Stimulated activated CD8-positive, alpha-beta memory T cell treated with anti-CD3 and anti-CD28 coated beads, Interleukin-4, amount 100 ng/mL, for 1 hour (primary cell): ENCODE measurements at places on chromosomes 6 and 20.

DNA sequence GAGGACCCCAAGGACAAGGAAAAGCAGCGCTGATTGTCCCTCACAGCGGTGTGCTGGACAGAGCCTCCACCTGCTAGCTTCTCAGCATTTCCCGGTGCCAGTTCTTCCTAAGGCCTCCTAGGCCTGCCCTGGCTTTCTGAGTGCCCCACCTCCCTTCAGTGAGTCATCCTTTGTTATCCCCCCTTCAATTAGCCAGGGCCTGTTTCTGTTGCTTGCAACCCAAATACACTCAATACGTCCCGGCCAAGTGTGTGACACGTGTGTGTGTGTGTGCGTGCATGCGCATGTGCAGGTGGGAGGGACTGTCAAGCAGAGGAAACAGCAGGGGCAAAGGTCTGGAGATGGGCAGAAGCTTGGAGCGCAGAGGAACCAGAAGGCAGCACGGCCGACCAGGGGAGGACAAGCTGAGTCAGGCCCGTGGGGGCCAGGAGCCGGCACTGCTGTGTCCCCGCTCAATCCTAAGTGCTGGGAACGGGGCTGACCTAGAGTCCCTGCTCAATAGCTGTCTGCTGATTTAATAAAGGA, 159.8 kb downstream of the PREX1 start:
- no peak for DNase-seq

DNA sequence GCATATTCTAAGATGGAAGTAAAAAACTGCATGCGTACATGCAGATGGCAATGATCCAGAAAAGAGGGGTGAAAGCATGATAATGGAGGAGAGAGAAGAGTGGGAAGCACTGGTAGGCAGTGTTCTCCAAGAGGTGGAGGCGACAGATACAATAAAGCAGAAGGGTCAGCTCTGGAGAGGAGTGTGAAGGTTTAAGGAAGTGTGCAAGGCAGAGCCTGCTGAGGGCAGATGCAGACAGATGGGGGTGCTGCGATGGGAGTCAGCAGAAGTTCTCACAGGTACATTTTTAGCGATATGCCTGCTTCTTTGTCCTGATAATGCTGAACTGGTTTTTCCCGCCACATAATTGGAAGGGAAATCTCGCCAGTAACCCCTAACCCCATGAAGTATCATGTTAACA, 81.1 kb upstream of the C6orf118 start:
- no peak for DNase-seq

DNA sequence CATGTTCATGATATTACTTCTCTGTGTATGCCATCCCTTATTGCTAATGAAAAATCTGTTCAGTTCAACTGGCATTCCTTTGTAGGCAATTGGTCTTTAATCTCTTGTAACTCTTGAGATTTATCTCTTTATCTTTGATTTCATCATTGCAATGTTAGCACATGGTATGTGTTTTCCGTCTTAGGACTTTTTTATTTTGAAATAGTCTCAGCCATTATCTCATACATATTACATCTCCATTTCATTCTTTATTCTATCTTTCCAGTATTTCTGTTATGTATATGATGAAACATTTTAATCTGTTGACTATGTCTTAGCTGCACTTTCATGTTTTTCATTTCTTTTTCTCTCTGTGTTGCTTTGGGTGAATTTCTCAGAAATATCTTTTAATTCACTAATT, 58.1 kb downstream of the VSTM2L start:
- no peak for DNase-seq

DNA sequence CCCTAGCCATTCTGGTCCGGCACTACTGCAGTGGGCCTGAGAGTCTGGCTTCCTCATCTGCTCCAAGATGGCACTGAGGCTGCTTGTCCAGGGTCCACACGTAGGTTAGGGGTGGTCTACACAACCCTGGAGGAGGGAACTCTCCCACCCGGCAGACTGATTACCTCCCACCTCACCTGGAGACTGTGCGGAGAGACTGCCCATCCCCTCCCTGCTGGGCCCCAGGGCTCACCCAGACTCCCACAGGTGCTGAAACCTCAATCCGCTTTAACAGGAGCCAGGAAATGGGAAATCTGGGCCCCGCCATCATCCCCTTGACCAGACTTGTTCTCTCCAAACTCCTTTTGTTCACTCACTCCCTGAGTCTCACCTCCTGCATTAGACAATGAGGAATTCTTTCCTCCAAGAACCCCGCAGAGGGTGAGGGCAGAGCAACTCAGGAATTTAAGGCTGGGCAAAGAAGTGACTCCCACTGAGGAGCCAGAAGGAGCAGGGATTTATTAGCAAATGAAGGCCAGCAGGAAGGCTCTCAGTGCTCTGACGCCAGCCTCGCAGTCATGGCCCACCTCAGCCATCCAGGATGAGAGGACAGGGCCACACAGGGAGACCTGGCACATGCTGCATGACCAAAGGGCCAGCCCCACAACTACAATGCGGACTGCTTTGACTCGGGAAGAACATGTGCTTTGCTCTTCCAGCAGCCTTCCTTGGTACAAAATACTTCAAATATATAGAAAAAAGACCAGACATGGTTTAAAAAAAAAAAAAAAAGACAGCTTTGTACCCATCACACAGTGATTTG, 53.0 kb downstream of the CDK5RAP1 start:
- DNase-seq, result no peak

DNA sequence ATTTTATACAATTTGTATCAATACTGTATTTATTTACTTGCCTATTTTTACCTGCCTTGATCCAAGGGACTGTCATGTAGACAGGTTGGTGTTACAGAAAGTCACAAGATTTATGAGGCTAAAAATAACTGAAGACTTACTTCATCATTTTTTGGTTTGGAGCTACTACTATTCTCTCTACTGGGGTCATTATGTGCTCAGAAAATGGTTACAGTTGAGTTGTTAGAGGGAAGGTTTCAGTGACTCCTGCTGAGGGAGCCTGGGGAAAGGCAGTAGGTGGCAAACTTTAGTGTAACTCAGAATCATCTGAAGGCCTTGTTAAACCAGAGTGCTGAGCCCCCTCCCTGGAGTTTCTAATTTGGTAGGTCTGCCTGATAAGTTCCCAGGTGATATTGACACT, 118.8 kb downstream of the TINAG start:
- no peak for DNase-seq

- no peak for DNase-seq
Measured at GRCh38 chr6:1858859-1859258, 249.1 kb downstream of the FOXC1 start.
